NCI-H1417 (cell line): ENCODE measurements at places on chromosomes 11 and 22.

GRCh38 chr11:76799066-76799804 lies 16.1 kb downstream of the TSKU start:
- DNase-seq = peak; percentile 43

- peak; percentile 57 for DNase-seq
These were observed 69.6 kb upstream of the SHISAL1 start for GRCh38 chr22:44382116-44383038.

GRCh38 chr11:67116758-67117105 lies 2.3 kb upstream of the KDM2A start:
- no peak for DNase-seq

DNA sequence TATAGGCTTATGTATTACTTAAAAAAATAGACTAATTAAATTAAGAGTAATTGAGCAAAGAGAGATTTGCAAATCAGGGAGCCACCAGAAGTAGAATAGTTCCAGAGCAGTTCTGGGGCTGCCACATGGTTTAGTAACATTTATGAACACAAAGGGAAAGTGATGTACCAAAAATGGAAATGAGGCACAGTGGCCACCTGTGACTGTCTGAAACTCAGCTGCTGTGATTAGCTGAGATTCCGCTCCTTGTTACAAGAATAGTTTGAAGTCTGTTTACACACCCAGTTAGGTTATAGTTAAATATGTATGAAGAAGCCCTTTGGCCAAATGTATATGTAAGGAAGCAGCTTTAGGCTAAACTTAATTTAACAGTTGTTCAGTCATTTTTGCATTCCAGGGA lies 901.5 kb upstream of the CHORDC1 start:
- DNase-seq = no peak
